ENCODE measurements at places on chromosomes 4 and X. TPM values are rescaled to one million over a fixed set of nuclear protein-coding genes. Genes with fewer than 3 reads are reported as not detected.

CLGN gene
- 1.1 TPM for total RNA-seq

GRCh38 chr4:37628977-37629609, 57.1 kb downstream of the RELL1 start:
- DNase-seq: peak; percentile 75

DNA sequence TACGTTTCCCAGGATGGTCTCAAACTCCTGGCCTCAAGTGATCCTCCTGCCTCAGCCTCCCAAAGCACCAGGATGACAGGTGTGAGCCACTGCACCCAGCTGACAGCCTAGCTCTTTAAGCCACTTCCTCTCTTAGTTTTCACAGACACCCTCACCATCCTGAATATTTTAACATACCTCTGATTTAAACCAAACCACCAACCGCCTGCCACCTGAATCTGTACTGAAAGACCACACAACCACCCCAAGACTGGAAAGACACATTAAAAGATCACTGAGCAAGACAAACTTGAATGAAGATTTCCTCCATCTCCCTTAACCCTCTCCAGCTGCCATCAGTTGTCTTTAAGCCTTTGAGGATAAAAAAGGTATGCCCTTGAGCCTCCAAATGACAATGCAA, 110.6 kb downstream of the SH3KBP1 start:
- DNase-seq: no peak

GRCh38 chrX:101478366-101478765, 6.9 kb upstream of the ARMCX4 start:
- DNase-seq: peak; percentile 42

GRCh38 chrX:107123750-107124149, 5.1 kb upstream of the RBM41 start:
- DNase-seq: no peak

GRCh38 chr4:38292529-38292928, 332.3 kb downstream of the PTTG2 start:
- no peak for DNase-seq

- peak; percentile 94 for DNase-seq
Measured at GRCh38 chr4:78569306-78569821, 17.8 kb downstream of the ANXA3 start.

GRCh38 chr4:15001248-15001868, 923 bp upstream of the CPEB2 start:
- DNase-seq: peak; percentile 90

GRCh38 chrX:70030301-70030767, 19.4 kb downstream of the AWAT2 start:
- DNase-seq: peak; percentile 12

DNA sequence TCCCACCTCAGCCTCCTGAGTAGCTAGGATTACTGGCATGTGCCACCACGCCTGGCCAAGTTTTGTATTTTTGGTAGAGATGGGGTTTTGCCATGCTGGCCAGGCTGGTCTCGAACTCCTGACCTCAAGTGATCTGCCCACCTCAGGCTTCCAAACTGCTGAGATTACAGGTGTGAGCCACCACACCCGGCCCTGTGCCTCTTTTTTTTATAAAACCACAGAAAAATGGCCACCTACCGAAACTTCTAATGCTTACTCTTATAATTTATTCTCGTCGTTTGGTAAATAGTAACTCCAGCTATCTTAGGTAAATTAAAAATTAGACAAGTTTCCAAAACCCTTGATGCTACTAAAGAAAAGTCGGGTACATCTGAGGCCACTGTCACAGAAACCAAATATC, 54.4 kb downstream of the IRF2 start:
- no peak for DNase-seq

- DNase-seq: no peak
Measured at GRCh38 chrX:15913146-15913545, 58.5 kb upstream of the AP1S2 start.

HMGN5 gene
- 5.0 TPM for total RNA-seq

DNA sequence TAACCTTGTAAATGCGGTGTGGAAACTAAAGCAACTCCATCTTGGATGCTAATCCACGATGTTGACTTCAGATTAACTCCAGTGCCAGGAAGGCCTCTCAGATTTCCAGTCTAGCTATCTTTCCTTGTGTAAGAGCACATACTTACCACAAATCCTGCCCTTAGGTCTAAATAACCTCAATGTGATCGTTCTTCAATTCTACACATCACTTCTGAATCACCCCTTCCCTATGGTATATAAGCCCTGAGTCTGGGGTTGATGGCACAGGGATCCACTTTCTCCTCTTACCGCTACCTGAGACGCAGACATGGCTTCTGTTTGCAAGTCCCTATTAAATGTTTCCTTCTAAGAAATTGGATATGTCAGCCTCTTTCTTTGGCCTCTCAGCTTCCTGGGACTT, 17.5 kb upstream of the ZNF41 start:
- no peak for DNase-seq

ADH1B gene
- not detected for total RNA-seq

GRCh38 chrX:17039826-17040225, 93.4 kb downstream of the REPS2 start:
- peak; percentile 79 for DNase-seq

DNA sequence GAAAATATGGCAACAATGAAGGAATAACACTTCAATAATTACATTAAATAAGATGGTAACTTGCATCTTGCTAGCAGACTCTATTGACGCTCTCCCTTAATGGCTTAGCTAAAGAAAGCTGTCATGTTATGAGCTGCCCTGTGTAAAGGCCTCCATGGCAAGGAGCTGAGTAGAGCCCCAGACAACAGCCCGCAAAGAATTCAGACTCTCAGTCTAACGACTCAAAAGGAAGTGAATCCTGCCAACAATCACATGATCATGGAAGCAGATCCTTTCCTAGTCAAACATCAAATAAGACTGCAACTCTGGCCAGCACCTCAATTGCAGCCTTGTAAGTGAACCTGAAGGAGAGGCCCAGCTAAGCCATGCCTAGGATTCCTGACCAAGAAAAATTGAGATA, 157.6 kb downstream of the MAB21L2 start:
- DNase-seq: peak; percentile 2

DNA sequence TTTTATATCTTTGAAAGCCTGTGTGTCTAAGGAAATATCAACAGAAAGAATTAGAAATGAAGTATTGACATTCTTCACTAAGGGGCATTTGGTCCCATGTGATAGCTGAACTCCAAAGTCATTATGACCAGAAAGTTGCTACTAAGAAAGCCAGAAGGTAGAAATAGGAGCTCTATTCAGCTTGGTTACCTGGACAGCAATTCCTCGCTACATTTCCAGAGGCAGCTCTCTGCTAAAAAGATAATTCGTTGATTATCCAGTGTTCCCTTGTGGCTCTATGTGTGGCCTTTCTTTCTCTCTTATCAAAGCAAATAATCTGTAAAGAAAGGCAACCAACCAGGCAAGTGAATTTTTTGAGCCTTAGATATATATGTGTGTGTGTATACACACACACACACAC, 341.3 kb downstream of the ADGRL3 start:
- no peak for DNase-seq

- DNase-seq: no peak
Measured at GRCh38 chr4:113763029-113763285, 1.4 kb upstream of the CAMK2D start.

XPNPEP2 gene
- total RNA-seq: not detected

USP26 gene
- total RNA-seq: not detected

DNA sequence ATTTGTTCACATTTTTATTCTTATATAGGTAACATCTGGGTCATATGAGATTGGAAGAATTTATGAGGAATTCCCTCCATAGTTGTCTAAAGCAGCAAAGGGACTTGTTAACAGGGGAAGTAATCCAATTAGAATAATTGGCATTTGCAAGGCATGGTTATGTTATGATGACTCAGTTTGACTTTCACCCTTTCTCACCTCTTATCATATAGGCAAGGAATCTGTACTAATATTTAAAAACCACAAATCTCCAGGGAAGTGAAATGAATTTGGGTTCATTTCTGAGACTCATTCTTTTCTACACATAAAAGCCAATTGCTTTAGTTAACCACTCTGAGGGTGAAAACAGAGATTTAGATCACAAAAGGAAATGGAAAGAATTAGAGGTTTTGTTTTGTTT, 281.5 kb upstream of the DKK2 start:
- peak; percentile 34 for DNase-seq

- DNase-seq: peak; percentile 78
Measured at GRCh38 chrX:119236623-119237561, 807 bp downstream of the PGRMC1 start.

SLC16A2 gene
- 21.1 TPM for total RNA-seq

ATP2B3 gene
- 0.46 TPM for total RNA-seq

DNA sequence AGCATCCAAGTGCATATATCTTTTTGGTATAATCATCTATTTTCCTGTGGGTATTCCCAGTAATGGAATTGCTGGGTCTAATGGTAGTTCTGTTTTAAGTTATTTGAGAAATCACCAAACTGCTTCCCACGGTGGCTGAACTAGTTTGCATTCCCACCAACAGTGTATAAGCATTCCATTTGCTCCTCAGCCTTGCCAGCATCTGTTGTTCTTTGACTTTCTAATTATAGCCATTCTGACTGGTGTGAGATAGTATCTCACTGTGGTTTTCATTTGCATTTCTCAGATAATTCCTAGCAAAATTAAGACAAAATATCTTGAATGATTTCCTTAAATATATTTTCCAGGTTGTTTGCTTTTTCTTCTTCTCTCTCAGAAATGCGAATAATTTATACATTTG, 341.1 kb downstream of the GBA3 start:
- peak; percentile 89 for DNase-seq

LANCL3 gene
- 0.22 TPM for total RNA-seq

GRCh38 chr4:114385195-114385985, 213.2 kb upstream of the UGT8 start:
- DNase-seq: no peak

DNA sequence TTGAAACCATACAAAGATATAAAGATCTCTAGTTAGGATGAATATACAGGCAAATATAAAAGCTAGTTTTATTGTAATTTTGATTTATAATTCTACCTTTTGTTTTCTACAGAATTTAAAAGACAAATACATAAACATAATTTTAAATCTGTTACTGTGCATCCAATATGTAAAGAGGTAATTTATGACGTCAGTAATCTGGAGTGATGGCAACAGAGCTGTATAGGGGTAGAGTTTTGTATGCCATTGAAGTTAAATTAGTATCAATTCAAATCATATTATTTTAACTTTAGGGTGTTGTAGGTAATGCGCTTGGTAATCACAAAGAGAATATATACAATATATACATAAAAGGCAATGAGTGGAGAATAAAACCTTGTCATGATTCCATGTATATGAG, 183.7 kb upstream of the ARHGAP24 start:
- DNase-seq: no peak

SCML2 gene
- 1.2 TPM for total RNA-seq

GRCh38 chrX:139388254-139388653, 142.3 kb upstream of the F9 start:
- no peak for DNase-seq

F11 gene
- total RNA-seq: not detected

- peak; percentile 36 for DNase-seq
Measured at GRCh38 chrX:153371256-153371655, 29.9 kb downstream of the PNMA6E start.

AFM gene
- not detected for total RNA-seq

All from astrocyte (in vitro differentiated cells and primary cell).